ENCODE measurements at places on chromosomes 12 and 14. TPM values are rescaled to one million over a fixed set of nuclear protein-coding genes. Genes with fewer than 3 reads are reported as not detected.

ZNF385A gene
- 17.9 TPM for polyA plus RNA-seq

SLC5A8 gene
- 3.4 TPM for polyA plus RNA-seq

KRT6A gene
- polyA plus RNA-seq, result 46.8 TPM

TMEM52B gene
- polyA plus RNA-seq, result 2.2 TPM

CCDC175 gene
- polyA plus RNA-seq, result 0.06 TPM

ERP29 gene
- 115 TPM for polyA plus RNA-seq

DCAF11 gene
- 26.4 TPM for polyA plus RNA-seq

RDH5 gene
- polyA plus RNA-seq, result 3.4 TPM

RNASE7 gene
- polyA plus RNA-seq, result 0.18 TPM

KLHDC1 gene
- polyA plus RNA-seq, result 3.7 TPM

TAS2R50 gene
- polyA plus RNA-seq, result not detected

CCDC184 gene
- polyA plus RNA-seq, result 0.63 TPM

MEG3 gene
- polyA plus RNA-seq, result 5.9 TPM

RPL36AL gene
- polyA plus RNA-seq, result 343 TPM

NDRG2 gene
- polyA plus RNA-seq, result 46.1 TPM

ADAM20 gene
- 0.16 TPM for polyA plus RNA-seq

FAIM2 gene
- 0.53 TPM for polyA plus RNA-seq

BHLHE41 gene
- 10.7 TPM for polyA plus RNA-seq

SLC38A4 gene
- 0.07 TPM for polyA plus RNA-seq

TMEM19 gene
- polyA plus RNA-seq, result 8.9 TPM

MGP gene
- 262 TPM for polyA plus RNA-seq
